ENCODE measurements at places on chromosomes 2 and 18.

DNA sequence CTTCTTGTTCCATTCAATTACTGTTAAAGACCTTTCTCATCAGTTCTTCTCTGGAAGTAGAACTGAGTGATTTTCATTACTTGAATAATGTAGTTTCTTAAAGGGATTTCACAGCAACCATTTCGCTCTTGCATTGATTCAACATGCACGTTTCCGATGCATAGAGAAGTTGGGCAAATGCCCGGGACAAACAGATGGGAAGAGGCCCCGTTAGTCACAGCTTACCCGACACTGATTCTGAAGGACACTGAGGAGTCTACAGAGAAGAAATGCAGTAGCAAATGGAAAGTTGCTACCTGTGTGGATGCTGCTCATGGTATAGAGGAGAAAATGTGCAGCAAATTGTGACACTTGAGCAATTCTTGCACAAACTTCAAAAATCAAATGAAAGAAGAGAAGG is 32.3 kb upstream of the GCG start:
- DNase-seq = no peak

- DNase-seq = no peak
Observed at GRCh38 chr2:63422556-63422955, 165.7 kb downstream of the WDPCP start.

- DNase-seq = peak; percentile 33
Observed at GRCh38 chr2:106137731-106138521, 56.2 kb downstream of the UXS1 start.

DNA sequence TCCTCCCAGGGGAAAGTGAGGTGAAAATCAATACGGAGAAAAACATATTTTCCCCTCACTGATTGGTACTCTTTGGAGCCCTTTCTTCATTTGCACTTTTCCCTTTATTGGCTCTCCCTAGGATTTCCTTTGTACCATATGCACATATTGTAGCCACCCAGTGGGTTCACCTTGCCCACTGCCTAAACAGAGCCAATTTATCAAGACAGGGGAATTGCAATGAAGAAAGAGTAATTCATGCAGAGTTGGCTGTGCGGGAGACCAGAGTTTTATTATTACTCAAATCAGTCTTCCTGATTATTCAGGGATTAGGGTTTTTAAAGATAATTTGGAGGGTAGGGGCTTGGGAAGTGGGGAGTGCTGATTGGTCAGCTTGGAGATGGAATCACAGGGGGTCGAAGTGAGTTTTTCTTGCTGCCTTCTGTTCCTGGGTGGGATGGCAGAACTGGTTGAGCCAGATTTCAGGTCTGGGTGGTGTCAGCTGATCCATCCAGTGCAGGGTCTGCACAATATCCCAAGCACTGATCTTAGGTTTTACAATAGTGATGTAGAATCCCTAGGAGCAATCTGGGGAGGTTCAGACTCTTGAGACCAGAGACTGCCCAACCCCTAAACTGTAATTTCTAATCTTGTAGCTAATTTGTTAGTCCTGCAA is 15.1 kb upstream of the KCNE4 start:
- no peak for DNase-seq

DNA sequence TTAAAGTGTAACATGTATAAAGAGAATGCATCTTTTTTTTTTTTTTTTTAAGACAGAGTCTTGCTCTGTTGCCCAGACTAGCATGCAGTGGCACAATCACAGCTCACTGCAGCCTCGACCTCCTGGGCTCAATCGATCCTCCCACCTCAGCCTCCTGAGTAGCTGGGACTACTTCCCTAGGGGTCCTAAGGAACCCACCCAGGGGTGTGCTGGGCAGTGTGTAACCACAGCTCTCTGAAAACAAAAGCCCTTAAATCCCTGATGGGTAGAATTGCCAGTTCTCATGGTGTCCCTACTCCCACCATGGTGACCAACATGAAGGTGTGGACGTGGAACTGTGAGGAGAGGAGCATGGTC is 105.6 kb upstream of the ST3GAL5 start:
- no peak for DNase-seq

DNA sequence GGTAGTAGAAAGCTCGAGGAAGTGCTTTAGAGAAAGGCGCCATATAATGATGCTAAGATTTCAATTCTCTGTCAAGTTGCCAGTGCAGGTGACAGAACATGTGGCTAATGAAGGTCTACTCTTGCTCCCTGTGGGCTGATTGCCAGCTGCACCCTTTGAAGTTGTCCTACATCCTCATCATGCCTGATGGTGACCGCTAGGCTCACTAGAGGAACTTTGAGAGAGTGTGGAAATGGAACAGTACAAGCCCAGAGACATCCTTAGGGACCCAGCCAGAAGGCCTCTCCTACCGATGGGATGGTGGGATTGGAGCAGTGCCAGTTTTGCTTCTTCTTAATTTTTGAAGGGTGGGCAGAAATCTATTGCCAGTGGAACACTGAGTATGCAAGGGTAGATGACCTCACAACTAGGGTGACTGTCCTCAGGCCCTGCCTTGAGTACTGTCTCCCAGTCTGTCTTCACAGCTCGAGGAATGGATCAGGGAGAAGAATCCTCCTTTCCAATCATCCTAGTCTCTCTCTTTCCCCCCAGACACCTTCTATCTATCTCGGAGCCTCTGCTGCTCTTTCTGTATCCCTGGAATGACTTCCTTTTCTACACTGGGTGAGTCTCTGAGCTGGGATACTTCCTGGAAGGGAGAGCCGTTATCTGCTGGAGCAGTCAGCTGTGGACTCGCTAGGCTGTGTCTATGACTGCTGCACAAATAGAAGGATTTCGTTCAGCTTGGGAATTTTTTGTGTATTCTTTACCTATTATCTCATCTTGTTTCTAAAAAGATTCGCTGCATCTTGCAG is 33.5 kb downstream of the LGALSL start:
- no peak for DNase-seq

GRCh38 chr18:24546307-24546706 is 85.9 kb downstream of the HRH4 start:
- no peak for DNase-seq

- DNase-seq = no peak
Observed at GRCh38 chr2:86274265-86274917, 63.0 kb downstream of the REEP1 start.

GRCh38 chr2:45614871-45615415 is 3.9 kb upstream of the SRBD1 start:
- DNase-seq = no peak

DNA sequence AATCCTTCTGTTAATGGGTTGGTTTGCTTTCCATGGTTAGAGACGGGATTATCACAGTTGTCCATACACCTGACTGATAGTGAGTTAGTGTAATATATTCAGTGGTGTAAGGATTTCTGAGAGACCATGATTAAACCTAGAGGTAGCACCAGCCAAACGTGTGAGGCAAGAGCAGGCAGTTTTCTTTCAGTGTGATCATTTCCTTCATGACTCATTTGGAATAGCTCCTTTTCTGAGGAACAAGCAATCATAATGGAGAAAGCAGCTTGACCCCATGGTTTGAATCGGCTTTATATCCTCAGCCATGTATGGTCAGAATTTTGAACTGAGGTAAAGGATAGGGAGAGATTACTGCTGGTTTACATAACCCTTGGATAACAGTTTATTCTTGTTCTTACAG is 2.9 kb downstream of the MXD1 start:
- no peak for DNase-seq

DNA sequence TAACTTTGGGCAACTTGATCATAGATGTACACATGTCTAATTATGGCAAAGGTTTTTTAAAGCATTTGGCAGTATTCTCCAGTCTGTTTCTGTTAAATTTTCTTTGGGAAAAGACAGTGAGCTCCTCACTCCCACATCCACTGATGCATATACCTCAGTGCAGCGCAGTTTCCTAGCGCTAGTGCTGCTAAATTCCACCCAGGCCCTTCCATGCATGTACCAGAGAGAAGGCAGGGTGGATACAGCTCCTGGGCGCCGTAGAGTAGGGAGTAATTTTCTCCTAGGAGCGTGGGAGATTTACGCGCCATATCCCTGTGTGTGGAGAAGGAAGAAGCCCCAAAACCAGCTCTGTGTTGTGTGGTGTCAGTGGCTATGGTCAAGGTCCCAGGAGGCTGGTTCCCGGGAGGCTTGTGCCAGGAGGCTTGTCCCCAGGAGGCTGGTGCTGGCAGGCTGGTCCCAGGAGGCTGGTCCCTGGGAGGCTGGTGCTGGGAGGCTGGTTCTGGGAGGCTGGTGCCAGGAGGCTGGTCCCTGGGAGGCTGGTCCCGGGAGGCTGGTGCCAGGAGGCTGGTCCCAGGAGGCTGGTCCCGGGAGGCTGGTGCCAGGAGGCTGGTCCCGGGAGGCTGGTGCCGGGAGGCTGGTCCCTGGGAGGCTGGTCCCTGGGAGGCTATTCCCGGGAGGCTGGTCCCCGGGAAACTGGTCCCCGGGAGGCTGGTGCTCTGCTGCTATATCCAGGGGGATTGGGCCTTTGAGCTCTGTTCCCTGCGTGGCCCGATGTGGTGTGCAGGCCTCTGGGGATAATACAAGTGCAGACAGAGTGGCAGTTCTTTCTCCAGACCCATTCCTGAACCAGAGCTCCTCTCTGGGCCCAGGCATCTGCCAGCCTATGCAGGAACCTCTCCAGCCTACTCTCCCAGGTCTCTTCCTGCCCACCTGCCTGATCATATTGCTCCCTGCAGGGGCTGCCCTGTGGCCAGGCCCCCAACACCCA is 161.2 kb downstream of the SEPTIN10 start:
- DNase-seq = no peak

GRCh38 chr18:29488617-29489016 is 1311.7 kb upstream of the CDH2 start:
- no peak for DNase-seq

- no peak for DNase-seq
Observed at GRCh38 chr2:28117104-28117596, 226.6 kb downstream of the BABAM2 start.

DNA sequence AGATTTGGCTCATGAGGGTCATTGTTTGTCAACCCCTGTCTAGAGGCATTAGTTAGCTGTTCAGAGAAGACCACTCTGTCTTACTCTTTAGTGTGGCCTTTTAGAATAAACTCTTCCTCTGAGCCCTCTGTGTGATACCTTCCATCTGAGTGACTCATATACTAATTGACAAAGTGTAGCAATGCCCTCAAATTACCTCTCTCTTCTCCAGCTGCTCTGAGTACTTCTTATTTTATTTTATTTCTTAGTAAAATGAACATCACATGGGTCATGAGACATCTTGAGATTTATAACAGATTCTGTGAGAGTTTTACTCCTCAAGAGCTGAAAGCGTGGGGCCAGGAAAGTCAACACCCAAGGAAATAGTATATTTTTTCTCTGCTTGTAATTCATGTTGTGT is 67.4 kb downstream of the KCTD18 start:
- no peak for DNase-seq

- no peak for DNase-seq
Observed at GRCh38 chr2:229740279-229740678, 25.9 kb upstream of the DNER start.

GRCh38 chr2:64354857-64355680 is 98.9 kb upstream of the LGALSL start:
- no peak for DNase-seq

DNA sequence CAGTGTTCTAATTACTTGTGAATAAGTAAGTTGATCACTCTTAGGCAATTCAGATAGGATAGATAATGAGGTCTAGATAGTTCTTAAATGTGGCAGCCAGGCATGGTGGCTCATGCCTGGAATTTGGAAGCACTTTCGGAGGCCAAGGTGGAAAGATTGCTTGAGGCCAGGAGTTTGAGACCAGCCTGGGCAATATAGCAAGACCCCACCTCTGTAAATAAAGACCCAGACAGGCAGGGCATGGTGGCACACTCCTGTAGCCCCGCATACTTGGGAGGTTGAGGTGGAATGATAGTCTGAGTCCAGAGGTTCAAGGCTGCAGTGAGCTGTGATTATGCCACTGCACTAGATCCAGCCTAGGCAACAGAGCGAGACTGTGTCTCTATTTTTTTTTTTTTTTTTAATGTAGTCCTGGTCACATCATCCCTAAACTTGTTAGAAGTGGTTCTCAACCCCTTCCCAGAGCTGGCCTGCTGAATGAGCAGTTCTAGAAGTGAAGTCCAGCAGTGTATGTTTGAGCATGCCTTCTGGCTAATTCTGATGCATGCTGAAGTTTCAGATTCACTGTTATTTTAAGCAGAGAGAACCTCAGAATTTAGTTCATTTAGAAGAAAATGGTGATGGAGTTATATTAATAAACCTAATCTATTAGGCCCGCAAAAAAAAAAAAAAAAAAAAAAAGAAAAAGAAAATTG is 306.2 kb downstream of the PRKCE start:
- DNase-seq = no peak

DNA sequence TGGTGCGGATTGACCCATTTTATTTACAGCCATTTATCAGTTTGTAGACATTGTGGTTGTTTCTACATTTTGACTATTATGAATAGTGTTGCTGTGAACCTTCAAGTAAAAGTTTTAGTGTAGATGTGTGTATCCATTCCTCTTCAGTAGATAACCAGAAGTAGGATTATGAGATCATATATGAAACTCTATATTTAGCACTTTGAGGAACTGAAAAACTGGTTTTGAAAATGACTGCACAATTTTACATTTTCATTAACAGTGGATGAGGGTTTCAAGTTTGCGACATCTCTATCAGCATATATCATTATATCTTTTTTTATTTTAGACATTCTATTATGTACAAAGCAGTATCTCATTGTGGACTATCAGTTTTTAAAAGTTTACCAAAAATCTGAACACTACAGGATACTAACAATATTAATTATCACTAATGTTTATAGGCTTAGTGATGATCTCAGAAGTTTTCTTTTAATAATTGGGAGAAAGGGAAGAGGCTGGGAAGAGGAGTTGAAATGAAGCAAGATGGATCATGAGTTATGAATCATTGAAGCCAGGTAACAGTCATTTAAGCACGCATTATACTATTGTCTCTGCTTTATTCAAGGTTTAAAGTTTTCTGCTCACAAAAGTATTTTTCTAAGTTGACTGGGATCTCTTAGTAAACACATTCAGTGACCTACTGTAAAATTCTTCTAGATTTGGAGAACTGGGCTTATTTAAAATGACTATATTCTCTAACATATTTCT is 329.0 kb upstream of the LRATD1 start:
- no peak for DNase-seq

DNA sequence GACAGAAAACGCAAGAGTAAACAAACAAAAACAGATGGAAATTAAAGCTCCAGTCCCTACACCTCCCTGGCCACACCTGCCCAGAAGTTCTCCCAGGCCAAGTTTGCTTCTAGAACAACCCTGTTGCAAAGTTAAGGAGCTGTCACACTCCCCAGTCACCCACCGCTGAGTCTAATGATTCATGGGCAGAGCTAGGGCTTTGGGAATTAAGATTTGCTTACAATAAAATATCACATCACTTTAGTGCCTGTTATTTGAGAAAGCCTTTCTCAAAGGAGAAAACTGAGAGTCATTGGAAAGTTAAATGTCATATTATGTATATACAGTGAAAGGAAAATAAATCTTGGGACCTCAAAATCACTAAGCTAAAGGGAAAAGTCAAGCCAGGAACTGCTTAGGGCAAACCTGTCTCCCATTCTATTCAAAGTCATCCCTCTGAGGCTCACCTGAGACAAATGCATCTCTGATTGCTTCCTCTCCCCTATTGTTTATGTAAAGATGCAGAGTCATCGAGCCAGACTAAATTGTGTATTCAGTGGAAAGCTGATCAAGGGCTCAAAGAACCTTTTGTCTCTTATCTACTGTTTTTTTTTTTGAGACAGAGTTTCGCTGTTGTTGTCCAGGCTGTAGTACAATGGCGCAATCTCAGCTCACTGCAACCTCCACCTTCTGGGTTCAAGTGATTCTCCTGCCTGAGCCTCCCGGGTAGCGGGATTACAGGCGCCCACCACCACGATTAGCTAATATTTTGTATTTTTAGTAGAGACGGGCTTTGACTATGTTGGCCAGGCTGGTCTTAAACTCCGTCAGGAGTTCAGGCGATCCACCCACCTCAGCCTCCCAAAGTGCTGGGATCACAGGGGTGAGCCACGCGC is 2.8 kb downstream of the CRYGB start:
- DNase-seq = no peak
